H9 (cell line): ENCODE measurements at places on chromosomes 3 and 15. TPM values are rescaled to one million over a fixed set of nuclear protein-coding genes. Genes with fewer than 3 reads are reported as not detected.
A peak's percentile ranks its signal among the peaks of the same experiment; 100 is the strongest.

Gene SLCO2A1
- total RNA-seq, result 0.68 and 0.98 TPM in 2 replicates

Gene CRTAP
- 159 and 166 TPM in 2 replicates for total RNA-seq

Gene BSN
- 1.9 and 2.4 TPM in 2 replicates for total RNA-seq

Gene PPCDC
- 17.6 and 22.7 TPM in 2 replicates for total RNA-seq

Gene ATP10A
- total RNA-seq, result 3.9 and 4.4 TPM in 2 replicates

Gene GMNC
- total RNA-seq, result not detected in 2 replicates

Gene TNFAIP8L3
- total RNA-seq, result 0.22 and 0.31 TPM in 2 replicates

Gene C3orf80
- 0.13 and 0.15 TPM in 2 replicates for total RNA-seq

Gene SPSB4
- 6.0 and 6.2 TPM in 2 replicates for total RNA-seq

Gene ABHD10
- 21.8 and 28.4 TPM in 2 replicates for total RNA-seq

Gene TJP1
- 136 and 140 TPM in 2 replicates for total RNA-seq

Gene ACAN
- 0.50 and 0.53 TPM in 2 replicates for total RNA-seq

Gene CNTN6
- total RNA-seq, result not detected in 2 replicates

GRCh38 chr15:51971032-51971374 is 575 bp downstream of the LEO1 start:
- H3K27ac ChIP-seq, result no peak overlapping the region
- no peaks in the 10 kb centered on the region for H3K4me1 ChIP-seq
- H3K27me3 ChIP-seq, result no peaks in the 10 kb centered on the region
- H3K36me3 ChIP-seq, result peaks cover 11% of the 10 kb centered on the region
- peak overlapping the region; percentile 100 for H3K4me3 ChIP-seq

DNA sequence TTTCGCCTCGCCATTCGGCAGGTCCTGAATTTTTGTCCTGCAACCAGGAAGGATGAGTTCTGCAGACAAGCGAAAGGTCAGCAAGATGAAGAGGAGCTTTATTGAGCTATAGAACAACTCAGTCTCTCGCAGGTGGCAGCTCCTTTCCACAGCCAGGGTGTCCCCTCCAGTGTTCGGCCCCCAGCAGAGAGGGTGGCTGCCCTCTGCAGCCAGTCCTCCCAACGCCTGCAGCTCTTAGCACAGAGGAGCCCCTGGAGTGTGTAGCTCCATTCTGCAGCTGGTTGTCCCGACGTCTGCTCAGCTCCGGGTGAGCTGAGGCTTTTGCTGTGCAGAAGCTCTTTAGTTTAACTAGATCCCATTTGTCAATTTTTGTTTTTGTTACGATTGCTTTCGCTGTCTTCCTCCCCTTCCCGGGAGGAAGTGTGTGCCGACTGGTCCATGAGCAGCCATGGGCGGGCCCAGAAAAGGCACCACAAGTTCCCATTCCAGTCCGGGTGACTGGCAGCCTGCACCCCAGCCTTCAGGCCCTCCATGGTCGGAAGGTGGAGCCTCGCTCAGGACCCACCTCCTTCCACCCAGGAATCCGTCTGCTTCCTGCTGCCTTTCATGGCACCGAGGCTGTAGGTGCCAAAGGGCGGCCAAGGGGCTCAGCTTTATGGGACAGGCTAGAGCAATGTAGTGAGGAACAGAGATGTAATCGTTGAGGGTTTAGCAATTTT is 497.8 kb upstream of the CNTN4 start:
- no peak for DNase-seq
- no peaks in the 10 kb centered on the region for H3K27me3 ChIP-seq
- no peak overlapping the region for H3K27ac ChIP-seq
- H3K36me3 ChIP-seq, result no peaks in the 10 kb centered on the region
- no peaks in the 10 kb centered on the region for H3K4me1 ChIP-seq

- no peaks in the 10 kb centered on the region for H3K36me3 ChIP-seq
- no peak overlapping the region for H3K4me3 ChIP-seq
- H3K27me3 ChIP-seq, result no peaks in the 10 kb centered on the region
- no peak for DNase-seq
- H3K4me1 ChIP-seq, result no peaks in the 10 kb centered on the region
These were observed 143.4 kb downstream of the PDCD6IP start for GRCh38 chr3:33941804-33942203.

- no peak for DNase-seq
- H3K27ac ChIP-seq, result no peak overlapping the region
- no peaks in the 10 kb centered on the region for H3K36me3 ChIP-seq
These were observed 570.4 kb downstream of the AGBL1 start for GRCh38 chr15:86650094-86650493.

DNA sequence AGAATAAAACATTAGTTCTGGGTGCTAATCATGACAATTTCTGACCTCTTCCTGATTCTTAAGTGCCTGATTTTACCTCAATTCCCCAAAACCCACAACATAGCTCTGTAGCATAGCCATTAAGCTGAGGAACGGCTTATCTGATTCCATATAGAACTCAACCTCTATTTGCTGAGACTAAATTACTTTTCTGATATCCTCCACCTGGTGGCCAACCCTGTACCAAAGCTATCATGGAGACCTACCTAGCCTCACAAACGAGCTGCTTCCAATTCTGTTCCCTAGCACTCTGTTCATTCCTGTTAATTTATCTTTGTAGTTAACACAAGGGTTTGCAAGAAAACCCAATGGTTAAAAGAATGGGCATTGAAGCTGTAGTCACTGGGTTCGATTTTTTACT is 245.2 kb downstream of the PLOD2 start:
- H3K4me1 ChIP-seq, result no peaks in the 10 kb centered on the region
- DNase-seq, result no peak
- H3K4me3 ChIP-seq, result no peak overlapping the region
- H3K27me3 ChIP-seq, result no peaks in the 10 kb centered on the region
- H3K27ac ChIP-seq, result no peak overlapping the region
- peaks cover 18% of the 10 kb centered on the region for H3K36me3 ChIP-seq

DNA sequence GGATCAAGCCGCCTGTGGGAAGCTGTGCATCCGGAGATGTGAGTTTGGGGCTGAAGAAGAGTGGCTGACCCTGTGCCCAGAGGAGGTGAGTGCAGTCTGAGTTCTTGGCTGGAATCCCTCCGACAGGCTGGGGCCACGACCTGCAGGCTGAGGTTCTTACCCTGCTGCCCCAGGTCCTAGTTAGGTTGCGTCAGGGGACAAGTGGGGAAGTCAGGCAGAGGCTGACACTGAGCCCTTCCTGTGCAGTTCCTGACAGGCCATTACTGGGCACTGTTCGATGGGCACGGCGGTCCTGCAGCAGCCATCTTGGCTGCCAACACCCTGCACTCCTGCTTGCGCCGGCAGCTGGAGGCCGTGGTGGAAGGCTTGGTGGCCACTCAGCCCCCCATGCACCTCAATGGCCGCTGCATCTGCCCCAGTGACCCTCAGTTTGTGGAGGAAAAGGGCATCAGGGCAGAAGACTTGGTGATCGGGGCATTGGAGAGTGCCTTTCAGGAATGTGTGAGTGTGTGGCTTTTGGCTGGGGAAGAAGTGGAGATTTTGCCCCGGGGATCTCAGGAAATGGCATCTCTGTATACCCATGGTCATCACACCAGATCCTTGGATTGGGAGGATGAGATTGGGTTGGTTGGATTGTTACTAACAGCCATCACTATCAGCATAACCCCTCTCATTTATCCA is 1.3 kb downstream of the PPM1M start:
- H3K4me3 ChIP-seq, result peak overlapping the region; percentile 77
- no peak overlapping the region for H3K27ac ChIP-seq
- H3K36me3 ChIP-seq, result peaks cover under 1% of the 10 kb centered on the region; the same call in 1 of the 2 replicates
- no peaks in the 10 kb centered on the region for H3K4me1 ChIP-seq
- DNase-seq, result peak; percentile 28
- peaks cover 14% of the 10 kb centered on the region; the same call in 1 of the 2 replicates for H3K27me3 ChIP-seq

- no peak overlapping the region for H3K4me3 ChIP-seq
- H3K4me1 ChIP-seq, result no peaks in the 10 kb centered on the region
- no peak for DNase-seq
- H3K27ac ChIP-seq, result no peak overlapping the region
- H3K27me3 ChIP-seq, result no peaks in the 10 kb centered on the region
These were observed 36.2 kb downstream of the AP4E1 start for GRCh38 chr15:50944672-50945071.

GRCh38 chr15:57509126-57509525 is 82.6 kb upstream of the MYZAP start:
- no peaks in the 10 kb centered on the region for H3K36me3 ChIP-seq
- H3K27ac ChIP-seq, result no peak overlapping the region
- no peaks in the 10 kb centered on the region for H3K27me3 ChIP-seq
- peaks cover 3% of the 10 kb centered on the region; the same call in 1 of the 2 replicates for H3K4me1 ChIP-seq

DNA sequence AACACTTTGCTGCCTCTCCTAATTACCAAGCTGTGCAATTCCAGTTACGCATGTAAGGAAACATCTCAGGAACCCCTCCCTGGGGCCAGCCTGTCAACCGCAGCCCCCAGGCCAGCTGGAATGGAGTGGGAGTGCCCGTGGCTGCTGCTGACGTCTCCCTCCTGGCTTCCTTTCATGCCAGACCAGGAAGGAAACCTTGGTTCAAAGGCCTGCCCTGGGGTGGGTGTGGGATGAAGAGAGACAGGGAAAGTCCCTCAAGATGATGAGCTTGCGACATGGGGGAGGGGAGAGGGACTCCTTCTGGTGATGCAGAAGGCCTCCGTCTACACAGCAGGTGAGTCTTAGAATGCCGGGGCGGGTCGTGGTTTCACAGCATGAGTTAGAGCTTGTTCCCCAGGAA is 11.4 kb upstream of the CYP11A1 start:
- no peaks in the 10 kb centered on the region; the same call in 1 of the 2 replicates for H3K4me1 ChIP-seq
- H3K4me3 ChIP-seq, result no peak overlapping the region
- no peak overlapping the region for H3K27ac ChIP-seq
- peak; percentile 25 for DNase-seq
- no peaks in the 10 kb centered on the region for H3K36me3 ChIP-seq

DNA sequence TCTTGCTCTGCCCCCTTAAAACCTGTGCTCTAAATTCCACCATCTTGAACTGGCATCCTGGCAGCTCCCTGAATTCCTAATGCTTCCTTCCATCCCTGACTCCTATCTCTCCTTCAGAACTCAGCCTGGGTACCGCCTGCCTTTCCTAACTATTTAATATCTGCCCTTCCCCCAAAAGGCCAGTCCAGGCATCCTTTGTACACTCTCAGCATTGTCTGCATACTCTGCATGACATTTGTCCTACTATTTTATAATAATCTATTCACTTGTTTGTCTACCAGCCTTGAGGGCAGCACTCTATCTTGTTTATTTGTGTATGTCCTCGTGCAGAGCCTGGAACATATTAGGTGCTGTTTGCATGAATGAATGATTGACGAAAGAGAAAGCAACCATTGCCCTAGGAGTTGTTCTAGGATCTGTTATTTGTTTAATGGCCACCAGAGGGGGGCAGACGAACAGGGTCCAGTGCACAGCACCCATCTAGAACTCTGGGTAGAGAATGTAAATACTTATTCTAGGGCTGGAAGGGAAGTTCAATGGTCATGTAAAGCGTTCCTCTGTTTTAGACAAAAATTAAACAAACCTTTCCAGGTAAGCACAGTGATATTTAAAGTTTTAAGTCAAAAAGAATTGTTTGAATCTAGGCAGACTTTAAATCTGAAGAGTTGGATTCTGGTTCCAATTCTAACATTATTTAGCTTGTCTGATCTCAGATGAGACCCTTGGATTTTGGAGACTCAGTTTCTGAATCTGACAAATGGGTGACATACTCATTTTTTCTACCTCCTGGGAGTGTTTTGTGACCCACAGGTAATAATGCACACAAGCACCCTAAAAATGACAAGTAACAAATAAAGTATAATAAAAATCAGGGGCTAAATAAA is 125.8 kb upstream of the GALNT15 start:
- H3K4me1 ChIP-seq, result no peaks in the 10 kb centered on the region; the same call in 1 of the 2 replicates
- no peak overlapping the region for H3K4me3 ChIP-seq
- H3K27me3 ChIP-seq, result no peaks in the 10 kb centered on the region

- H3K4me1 ChIP-seq, result no peaks in the 10 kb centered on the region
- H3K4me3 ChIP-seq, result no peak overlapping the region
- no peaks in the 10 kb centered on the region for H3K36me3 ChIP-seq
- DNase-seq, result no peak
These were observed 41.3 kb downstream of the NEK11 start for GRCh38 chr3:131067983-131068382.

GRCh38 chr15:88419830-88420229 is 47.4 kb downstream of the MRPL46 start:
- H3K4me3 ChIP-seq, result no peak overlapping the region
- no peak for DNase-seq
- no peaks in the 10 kb centered on the region for H3K36me3 ChIP-seq
- no peaks in the 10 kb centered on the region for H3K4me1 ChIP-seq
- H3K27me3 ChIP-seq, result no peaks in the 10 kb centered on the region

- peaks cover 11% of the 10 kb centered on the region for H3K4me1 ChIP-seq
- no peak overlapping the region; the same call in 2 of the 3 replicates for H3K4me3 ChIP-seq
- no peak for DNase-seq
- H3K27ac ChIP-seq, result no peak overlapping the region
These were observed 1.3 kb downstream of the ABHD2 start for GRCh38 chr15:89089316-89090230.

- H3K27ac ChIP-seq, result no peak overlapping the region
- peaks cover 9% of the 10 kb centered on the region; the same call in 1 of the 2 replicates for H3K27me3 ChIP-seq
- H3K4me1 ChIP-seq, result no peaks in the 10 kb centered on the region
- no peak for DNase-seq
These were observed 30.8 kb downstream of the MUC20 start for GRCh38 chr3:195751560-195751959.

GRCh38 chr3:8768364-8769087 is 887 bp downstream of the OXTR start:
- H3K36me3 ChIP-seq, result no peaks in the 10 kb centered on the region
- H3K4me1 ChIP-seq, result peaks cover 2% of the 10 kb centered on the region; the same call in 1 of the 2 replicates
- no peak overlapping the region for H3K27ac ChIP-seq
- peaks cover 13% of the 10 kb centered on the region; the same call in 1 of the 2 replicates for H3K27me3 ChIP-seq
- peak overlapping the region; percentile 74 for H3K4me3 ChIP-seq

DNA sequence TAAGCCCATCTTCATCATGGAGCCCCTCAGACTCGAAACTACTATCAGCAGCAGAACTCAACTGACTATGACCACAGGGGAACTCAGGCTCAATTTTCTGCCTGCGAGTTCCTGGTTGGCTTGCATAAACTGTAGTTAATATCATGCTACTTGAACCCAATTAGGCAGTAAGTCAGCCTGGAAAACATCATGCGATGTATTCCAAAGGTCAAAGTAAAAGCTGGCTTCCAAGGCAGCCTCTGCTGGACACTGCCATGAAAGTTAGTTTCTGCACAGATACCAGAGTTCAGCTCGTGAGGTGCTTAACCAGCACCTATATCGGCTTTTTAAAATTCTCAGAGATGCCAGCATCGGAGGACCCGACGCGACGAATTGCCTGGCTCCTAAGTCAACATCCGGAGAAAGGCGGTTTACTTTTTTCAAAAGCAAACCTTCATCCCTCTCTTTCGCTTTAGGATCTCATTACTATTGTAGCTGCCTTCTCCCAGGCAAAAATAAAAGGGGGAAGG is 3.8 kb downstream of the ANP32A start:
- H3K27me3 ChIP-seq, result peaks cover 4% of the 10 kb centered on the region; the same call in 1 of the 2 replicates
- peak overlapping the region; percentile 94 for H3K4me3 ChIP-seq
- no peak overlapping the region for H3K27ac ChIP-seq
- DNase-seq, result no peak
- peaks cover 32% of the 10 kb centered on the region for H3K36me3 ChIP-seq
